T-helper 2 cell (primary cell): ENCODE measurements at places on chromosomes 16 and 17.

DNA sequence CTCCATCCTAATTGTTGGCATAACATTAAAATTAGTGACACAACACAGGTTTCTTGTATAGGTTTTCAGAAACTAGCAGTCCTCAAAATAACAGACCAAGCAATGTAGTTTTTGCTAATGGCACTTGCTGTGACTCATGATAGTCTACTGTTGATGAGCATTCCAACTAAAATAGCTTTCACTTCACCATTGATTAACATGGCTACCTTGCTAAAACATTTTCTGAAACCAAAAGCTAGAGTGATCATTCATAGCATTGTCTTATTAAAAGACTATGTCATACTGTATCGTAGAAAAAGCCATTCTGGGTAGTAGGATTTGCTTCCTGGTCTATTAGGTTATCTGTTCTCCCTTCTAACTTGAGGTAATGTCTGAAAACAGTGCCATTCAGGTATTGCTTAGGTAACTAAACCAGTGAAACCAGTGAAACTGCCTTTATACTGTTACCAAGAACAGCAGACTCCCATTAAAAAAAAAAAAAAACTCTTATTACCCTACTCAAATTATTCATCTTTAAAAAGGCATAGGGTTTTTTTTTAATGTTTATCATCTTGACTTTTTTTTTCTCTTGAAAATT, 2.5 kb upstream of the CLTC start:
- peak; percentile 50 for DNase-seq

DNA sequence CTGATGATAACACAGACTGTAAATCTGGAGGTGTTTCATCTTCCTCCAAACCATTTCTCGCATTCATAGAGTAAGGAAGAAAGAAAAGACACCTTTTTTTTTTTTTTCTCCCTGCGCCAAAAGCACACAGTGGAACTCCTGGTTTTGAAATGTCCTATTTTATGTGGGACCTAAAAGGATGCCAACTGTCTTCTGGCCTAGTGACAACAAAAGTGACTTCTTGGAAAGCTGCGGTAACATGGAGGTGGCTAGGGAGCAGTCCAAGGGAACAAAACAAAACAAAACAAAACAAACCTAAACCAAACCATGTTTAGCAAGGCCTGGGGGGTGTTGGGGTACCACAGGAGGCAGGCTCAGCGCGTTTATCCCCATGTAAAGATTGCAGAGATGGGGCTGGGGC, 174.8 kb downstream of the XYLT1 start:
- no peak for DNase-seq

GRCh38 chr17:38967290-38967738, at the start of gene FBXO47:
FBXO47 (minus strand) TSS chr17:38967403; CDS start chr17:38963025, 4,378 bp downstream.
- peak; percentile 71 for DNase-seq

DNA sequence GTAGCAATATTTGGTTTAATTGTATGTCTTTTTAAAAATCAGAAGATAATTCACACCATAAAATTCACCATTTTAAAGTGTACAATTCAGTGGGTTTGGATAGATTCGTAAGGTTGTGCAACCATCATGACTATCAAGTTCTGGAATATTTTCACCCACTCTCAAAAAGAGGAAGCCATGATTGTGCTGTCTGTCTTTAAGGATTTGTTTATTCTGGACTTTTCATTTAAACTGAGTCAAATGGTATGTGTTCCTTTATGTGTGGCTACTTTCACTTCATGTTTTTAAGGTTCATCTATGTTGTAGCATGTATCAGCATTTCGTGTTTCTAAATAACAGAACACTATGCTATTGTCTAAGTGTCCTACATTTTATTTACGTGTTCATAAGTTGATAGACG, 68.1 kb upstream of the CPHXL start:
- DNase-seq, result no peak

- no peak for DNase-seq
These were observed 34.7 kb downstream of the CDRT15 start for GRCh38 chr17:14201988-14202380.

GRCh38 chr17:50272711-50273653, 1.3 kb upstream of the TMEM92 start:
- DNase-seq, result peak; percentile 22

- no peak for DNase-seq
These were observed 57.7 kb downstream of the RMI2 start for GRCh38 chr16:11402745-11403533.

- no peak for DNase-seq
These were observed 4.5 kb downstream of the ZNF652 start for GRCh38 chr17:49357516-49357915.

GRCh38 chr16:77531752-77532151, 96.9 kb upstream of the ADAMTS18 start:
- DNase-seq, result no peak

- no peak for DNase-seq
These were observed 17.4 kb downstream of the KRT24 start for GRCh38 chr17:40686192-40686591.

- DNase-seq, result no peak
These were observed 44.7 kb downstream of the HS3ST3A1 start for GRCh38 chr17:13557077-13557476.

DNA sequence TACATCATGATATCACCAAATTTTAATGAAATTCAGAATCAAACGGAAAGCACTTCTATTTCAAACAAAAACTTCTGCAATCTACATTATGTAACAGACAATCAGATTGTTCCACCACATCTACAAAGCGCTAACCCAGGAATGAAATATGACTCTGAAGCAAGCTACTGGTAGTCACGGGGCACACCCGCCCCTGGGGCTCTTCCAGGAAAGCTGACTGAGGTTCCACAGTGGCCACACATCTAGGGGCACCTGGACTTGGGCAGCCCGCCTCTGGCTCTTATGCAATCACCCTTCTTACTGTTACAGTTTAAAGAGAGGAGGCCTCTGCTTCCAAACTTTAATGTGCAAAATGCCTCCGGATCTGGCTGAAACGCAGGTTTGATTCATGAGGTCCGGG, 27.5 kb downstream of the ZCCHC14 start:
- no peak for DNase-seq

GRCh38 chr16:57051696-57052228, 40.6 kb upstream of the CPNE2 start:
- DNase-seq, result no peak

DNA sequence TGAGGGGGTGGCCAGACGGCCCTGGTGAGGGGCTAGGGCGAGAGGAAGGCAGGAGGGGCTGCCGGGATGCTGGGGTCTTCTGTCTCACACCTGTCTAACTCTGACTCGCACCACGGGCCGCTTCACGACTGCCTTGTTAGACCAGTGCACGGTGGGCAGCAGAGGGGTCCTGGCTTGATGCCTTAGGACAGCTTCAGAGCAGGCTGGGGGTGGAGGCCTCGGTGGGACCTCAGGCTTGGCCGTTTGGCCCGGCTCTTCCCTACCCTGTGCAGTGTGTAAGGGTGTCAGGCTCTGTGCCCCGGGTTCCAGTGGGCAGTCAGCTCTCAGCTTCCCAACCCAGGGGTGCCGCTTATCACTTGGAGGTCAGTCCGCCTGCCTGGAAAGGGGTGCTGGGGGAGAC, 100.7 kb downstream of the OR1D5 start:
- DNase-seq, result no peak

- DNase-seq, result no peak
These were observed 44.2 kb upstream of the TANC2 start for GRCh38 chr17:62921817-62922216.

- no peak for DNase-seq
These were observed 4.6 kb downstream of the MMP28 start for GRCh38 chr17:35790841-35791240.

DNA sequence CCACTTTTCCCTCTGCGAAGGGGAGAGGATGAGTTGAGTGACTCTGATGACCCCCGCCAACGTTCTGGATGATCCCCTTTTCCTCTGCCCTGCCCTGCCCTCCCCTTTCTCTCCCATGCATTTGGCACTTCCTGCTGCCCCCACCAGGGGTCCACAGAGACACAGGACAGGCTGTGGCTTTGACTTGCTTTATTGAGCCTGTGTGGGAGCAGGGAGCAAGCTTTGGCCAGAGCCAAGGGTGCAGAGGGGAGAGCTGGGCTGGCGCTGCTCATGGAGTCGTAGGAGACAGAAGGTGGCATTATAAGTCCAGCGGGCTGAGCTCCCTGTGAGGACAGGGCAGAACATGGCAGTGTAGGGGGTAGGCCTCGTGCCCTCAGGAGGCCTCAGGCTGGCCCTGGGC, 1.6 kb downstream of the PPY start:
- no peak for DNase-seq

- peak; percentile 23 for DNase-seq
These were observed 86.4 kb upstream of the LGALS9 start for GRCh38 chr17:27544350-27545131.

- DNase-seq, result no peak
These were observed 655 bp upstream of the NPTX1 start for GRCh38 chr17:80476877-80477646.

- DNase-seq, result no peak
These were observed 29.6 kb downstream of the NPTX1 start for GRCh38 chr17:80446645-80447405.
